ENCODE measurements at places on chromosomes 12 and 14. TPM values are rescaled to one million over a fixed set of nuclear protein-coding genes. Genes with fewer than 3 reads are reported as not detected.
A peak's percentile ranks its signal among the peaks of the same experiment; 100 is the strongest.

GRCh38 chr14:96303981-96304380, 48.0 kb downstream of the BDKRB1 start:
- H3K36me3 ChIP-seq, result no peaks in the 10 kb centered on the region
- no peak overlapping the region for H3K27ac ChIP-seq
- DNase-seq, result no peak

DNA sequence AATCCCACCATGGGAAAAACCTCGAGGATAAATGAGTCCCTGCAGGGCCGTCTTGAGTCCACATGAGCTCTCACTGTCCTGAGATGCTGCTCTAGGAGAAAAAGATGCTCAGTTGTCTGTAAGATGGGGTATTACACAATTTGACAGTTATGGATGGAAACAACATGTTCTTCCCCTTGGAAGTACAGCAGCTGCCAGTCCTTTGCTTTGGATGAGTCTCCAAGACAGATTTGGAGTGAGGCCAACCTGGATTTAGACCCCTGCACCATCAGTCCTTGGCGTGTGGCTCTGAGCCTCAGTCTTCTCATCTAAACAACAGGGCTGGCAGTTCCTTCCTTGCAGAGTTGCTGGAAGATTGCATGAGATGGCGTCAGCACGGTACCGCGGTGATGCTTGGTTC, 309.1 kb upstream of the FKBP4 start:
- no peak for DNase-seq
- H3K27ac ChIP-seq, result no peak overlapping the region
- no peak overlapping the region for H3K4me3 ChIP-seq
- no peaks in the 10 kb centered on the region for H3K27me3 ChIP-seq
- no peaks in the 10 kb centered on the region for H3K36me3 ChIP-seq

DNA sequence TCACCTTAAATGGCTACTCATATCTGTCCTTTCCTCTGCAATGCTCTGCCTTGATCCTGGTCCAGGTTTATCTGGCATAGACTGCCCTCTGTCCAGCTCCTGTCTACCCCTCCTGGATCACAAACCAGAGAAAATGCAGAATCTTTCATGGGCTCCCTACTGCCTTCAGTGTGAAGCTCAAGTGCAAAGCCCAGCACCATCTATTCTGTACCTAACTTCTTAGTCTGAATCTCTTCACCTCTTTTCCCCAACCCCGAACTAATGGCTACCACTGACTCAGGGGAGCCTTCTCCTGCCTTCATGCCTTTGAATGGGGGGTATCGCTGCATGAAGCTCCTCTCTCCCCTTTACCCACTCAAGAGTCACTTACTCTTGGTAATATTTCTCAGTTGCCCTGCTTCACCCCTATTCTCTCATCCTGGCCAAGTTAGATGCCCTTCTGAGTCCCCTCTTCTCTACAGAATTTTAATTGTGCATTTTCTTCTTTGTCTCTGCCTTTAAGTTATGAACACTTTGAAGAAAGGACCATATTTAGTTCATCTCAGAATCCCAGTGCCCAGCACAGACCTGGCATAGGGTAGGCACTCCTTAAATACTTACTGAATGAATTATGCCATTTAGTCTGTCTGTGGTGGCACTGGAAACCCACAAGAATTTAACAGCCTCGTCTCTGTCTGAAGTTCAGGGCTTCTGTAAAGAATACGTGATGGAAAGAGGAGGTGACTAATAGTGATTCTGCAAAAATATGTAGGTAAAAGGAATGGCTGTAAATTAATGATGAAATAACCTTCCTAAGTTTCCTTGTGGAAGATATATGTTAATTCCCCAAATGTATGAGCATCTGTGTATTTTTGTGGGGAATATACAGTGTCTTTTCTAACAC, 191.3 kb upstream of the AMIGO2 start:
- peak overlapping the region; percentile 44 for H3K27ac ChIP-seq
- H3K4me3 ChIP-seq, result peak overlapping the region; percentile 41
- no peaks in the 10 kb centered on the region for H3K27me3 ChIP-seq
- H3K36me3 ChIP-seq, result no peaks in the 10 kb centered on the region

- H3K27ac ChIP-seq, result no peak overlapping the region
- peaks cover 6% of the 10 kb centered on the region for H3K27me3 ChIP-seq
- H3K4me1 ChIP-seq, result no peaks in the 10 kb centered on the region
- DNase-seq, result no peak
- no peaks in the 10 kb centered on the region for H3K36me3 ChIP-seq
Measured at GRCh38 chr12:100504804-100505203, 31.1 kb downstream of the NR1H4 start.

- peak overlapping the region; percentile 3 for H3K27ac ChIP-seq
- H3K4me1 ChIP-seq, result peaks cover 61% of the 10 kb centered on the region
- H3K27me3 ChIP-seq, result no peaks in the 10 kb centered on the region
Measured at GRCh38 chr14:89540830-89541470, 123.9 kb upstream of the FOXN3 start.

- H3K36me3 ChIP-seq, result no peaks in the 10 kb centered on the region
- no peaks in the 10 kb centered on the region for H3K27me3 ChIP-seq
Measured at GRCh38 chr14:43706900-43707299, 800.2 kb downstream of the FSCB start.

DNA sequence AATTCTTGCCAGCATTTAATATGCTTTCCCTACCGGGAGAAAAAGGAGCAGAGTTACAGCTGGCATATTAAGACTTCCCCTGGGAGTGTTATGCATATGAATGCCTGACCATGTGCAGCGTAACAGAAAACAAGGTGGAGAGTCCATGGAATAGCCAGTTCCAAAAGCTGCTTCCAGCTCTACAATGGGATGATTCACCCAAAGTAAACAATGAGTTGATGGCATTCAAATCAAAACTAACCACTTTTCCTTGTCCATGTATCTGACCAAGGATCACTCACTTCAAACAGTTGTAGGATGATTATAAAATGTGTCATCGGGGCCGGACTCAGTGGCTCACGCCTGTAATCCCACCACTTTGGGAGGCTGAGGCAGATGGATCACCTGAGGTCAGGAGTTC, 48.1 kb upstream of the BICDL1 start:
- H3K4me1 ChIP-seq, result no peaks in the 10 kb centered on the region
- DNase-seq, result no peak
- no peak overlapping the region for H3K4me3 ChIP-seq
- H3K27ac ChIP-seq, result no peak overlapping the region

Gene SLCO1B1
- not detected for total RNA-seq

Gene POLE
- total RNA-seq, result 56.1 TPM

GRCh38 chr14:93299866-93300265, 33.0 kb downstream of the BTBD7 start:
- no peak overlapping the region for H3K27ac ChIP-seq
- no peak for DNase-seq
- no peak overlapping the region for H3K4me3 ChIP-seq
- peaks cover 37% of the 10 kb centered on the region for H3K4me1 ChIP-seq
- peaks cover 18% of the 10 kb centered on the region for H3K36me3 ChIP-seq
